Panc1 (cell line): ENCODE measurements at places on chromosomes 13 and 19. TPM values are rescaled to one million over a fixed set of nuclear protein-coding genes. Genes with fewer than 3 reads are reported as not detected.

- H3K27me3 ChIP-seq, result no peaks in the 10 kb centered on the region
- H3K36me3 ChIP-seq, result no peaks in the 10 kb centered on the region
- DNase-seq, result no peak
- no peak overlapping the region for H3K4me3 ChIP-seq
- no peak overlapping the region for H3K27ac ChIP-seq
- H3K4me1 ChIP-seq, result no peaks in the 10 kb centered on the region
These were observed 23.0 kb upstream of the NDFIP2 start for GRCh38 chr13:79457948-79458347.

DNA sequence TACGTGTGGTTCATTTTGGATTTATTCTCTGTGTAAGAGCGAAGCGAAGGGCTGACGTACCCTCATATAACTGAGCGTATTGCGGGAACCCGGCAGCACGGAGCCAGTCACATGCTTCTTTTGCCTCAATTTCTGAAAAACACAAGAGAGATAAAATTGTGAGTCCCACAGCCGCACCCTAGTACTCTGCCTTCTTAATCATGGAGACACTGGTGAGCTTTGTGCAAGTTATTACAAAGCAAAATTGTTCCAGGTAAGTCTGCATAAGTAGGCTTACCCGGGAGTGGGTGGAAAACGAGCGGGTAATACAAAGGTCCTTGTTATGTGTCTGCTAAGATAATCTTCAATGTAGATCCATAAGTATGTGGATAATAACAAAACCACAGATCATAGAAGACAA is 118.1 kb downstream of the STARD13 start:
- no peak overlapping the region for H3K4me3 ChIP-seq
- DNase-seq, result no peak
- no peaks in the 10 kb centered on the region for H3K4me1 ChIP-seq
- no peaks in the 10 kb centered on the region for H3K27me3 ChIP-seq

DNA sequence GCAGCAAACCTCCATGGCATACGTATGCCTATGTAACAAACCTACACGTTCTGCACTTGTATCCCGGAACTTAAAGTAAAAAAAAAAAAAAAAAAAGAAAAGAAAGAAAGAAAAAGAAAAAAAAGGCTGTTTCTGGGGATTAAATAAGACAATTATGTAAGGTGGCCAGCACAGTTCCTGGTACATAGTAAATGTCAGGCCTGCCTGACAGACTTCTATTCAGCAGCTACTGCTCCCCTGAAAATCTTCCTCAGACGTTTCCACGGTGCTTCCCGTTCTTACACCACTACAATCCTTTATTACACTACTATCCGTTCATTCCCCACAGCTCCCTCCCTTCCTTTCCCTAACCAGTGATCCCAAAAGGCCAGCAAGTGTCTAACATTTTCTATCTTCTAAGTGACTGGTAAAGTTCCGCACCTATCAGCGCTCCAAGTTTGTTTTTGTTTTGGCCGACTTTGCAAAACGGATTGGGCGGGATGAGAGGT is 636 bp upstream of the RB1 start:
- H3K36me3 ChIP-seq, result peaks cover 2% of the 10 kb centered on the region
- H3K27me3 ChIP-seq, result no peaks in the 10 kb centered on the region
- H3K4me3 ChIP-seq, result peak overlapping the region; percentile 76
- peak overlapping the region; percentile 92 for H3K27ac ChIP-seq
- H3K4me1 ChIP-seq, result peaks cover 3% of the 10 kb centered on the region

GRCh38 chr13:98879127-98879520 is 98.7 kb downstream of the DOCK9 start:
- H3K27ac ChIP-seq, result no peak overlapping the region
- no peaks in the 10 kb centered on the region for H3K27me3 ChIP-seq
- H3K36me3 ChIP-seq, result no peaks in the 10 kb centered on the region; the same call in 1 of the 2 replicates
- DNase-seq, result no peak
- no peaks in the 10 kb centered on the region for H3K4me1 ChIP-seq

- no peaks in the 10 kb centered on the region for H3K27me3 ChIP-seq
- no peaks in the 10 kb centered on the region for H3K4me1 ChIP-seq
- no peak overlapping the region for H3K27ac ChIP-seq
- H3K4me3 ChIP-seq, result no peak overlapping the region
These were observed 18.2 kb downstream of the SIN3B start for GRCh38 chr19:16847430-16847829.

DNA sequence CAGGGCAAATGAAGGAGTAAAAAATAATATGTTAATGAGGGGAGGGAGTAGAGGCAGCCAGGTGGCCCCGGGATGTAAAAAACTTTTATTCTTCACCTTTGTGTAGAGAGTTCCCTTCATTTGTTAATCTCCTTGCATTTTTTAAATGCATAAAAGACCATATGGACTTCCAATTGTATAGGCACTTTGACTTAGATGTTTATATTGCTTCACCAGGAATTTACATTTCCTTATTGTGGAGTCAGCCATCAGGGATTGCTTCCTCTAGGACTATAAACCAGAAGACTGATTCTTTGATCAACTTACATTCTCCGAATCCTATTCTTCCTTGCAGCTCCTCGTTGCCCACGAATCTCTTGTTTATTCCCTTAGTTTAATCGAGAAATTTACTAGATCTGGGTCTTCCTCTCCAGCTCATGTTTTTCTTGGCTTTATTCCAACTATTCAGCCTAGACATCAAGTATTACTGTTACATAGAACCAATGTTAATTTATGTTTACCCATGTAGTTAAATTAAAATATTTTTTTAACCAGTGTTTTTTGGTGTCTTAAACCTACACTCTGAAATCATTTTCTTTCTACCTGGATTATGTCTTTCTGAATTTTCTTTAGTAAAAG is 1187.0 kb upstream of the SLC10A2 start:
- no peaks in the 10 kb centered on the region for H3K36me3 ChIP-seq
- no peak overlapping the region for H3K27ac ChIP-seq
- no peaks in the 10 kb centered on the region for H3K4me1 ChIP-seq
- no peak for DNase-seq

DNA sequence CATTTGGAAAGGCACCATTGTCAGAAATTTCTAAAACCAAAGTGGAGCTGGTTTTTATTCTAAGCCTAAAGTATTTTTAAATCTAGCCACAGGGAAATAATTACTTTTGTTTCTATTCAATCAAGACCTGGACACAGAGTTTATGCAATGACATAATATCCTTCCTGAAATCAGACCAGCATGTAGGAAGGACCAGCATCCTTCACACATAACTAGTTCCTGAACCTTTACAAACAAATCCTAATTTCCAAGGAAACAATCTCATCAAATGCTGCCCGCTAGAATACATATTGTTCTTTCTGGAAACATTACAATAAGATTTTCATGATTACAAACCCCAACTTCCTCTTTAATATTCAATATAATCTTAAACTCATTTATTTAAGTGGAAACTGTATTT is 1.5 kb downstream of the STARD13 start:
- peaks cover 28% of the 10 kb centered on the region for H3K4me1 ChIP-seq
- no peaks in the 10 kb centered on the region for H3K36me3 ChIP-seq
- DNase-seq, result no peak
- H3K27me3 ChIP-seq, result no peaks in the 10 kb centered on the region
- peak overlapping the region; percentile 74 for H3K4me3 ChIP-seq

DNA sequence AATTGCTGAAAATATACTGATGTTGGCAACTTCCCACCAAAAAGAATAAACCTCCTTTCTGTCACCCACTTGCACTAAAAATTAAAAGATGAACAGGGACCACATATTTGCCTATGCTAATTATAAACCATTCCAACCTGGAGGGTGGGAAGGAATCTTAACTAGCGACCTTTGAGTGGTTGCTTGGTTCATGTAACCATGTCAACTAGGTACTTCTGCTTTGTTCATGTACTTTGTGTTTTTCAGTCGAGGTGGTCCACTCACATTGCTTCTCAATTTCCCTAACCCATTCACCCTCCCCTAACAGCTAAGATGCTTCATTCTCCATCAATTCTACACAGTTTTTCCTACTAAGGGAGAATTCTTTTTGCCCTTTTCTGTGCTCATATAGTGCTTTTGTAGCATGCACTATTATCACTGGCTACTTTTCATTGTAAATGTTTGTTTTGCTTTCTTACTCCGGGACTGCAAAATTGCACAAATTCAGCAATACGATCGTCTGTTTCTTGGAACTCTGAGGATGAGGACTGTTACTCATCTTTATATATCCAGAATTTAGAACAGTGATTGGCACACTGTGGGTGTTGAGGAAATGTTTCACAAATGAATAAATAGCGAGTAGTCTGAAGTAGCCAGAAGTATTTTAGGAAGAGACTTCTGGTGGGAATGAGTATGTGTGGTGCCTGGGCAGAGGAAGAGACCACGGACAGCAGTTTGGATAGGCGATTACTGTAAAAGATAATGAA is 187.5 kb downstream of the GPC6 start:
- no peaks in the 10 kb centered on the region for H3K27me3 ChIP-seq
- no peak overlapping the region for H3K27ac ChIP-seq
- no peak for DNase-seq
- H3K36me3 ChIP-seq, result no peaks in the 10 kb centered on the region
- no peak overlapping the region for H3K4me3 ChIP-seq

GRCh38 chr13:113275387-113275786 is 21.7 kb upstream of the LAMP1 start:
- H3K27ac ChIP-seq, result no peak overlapping the region
- H3K36me3 ChIP-seq, result no peaks in the 10 kb centered on the region
- no peaks in the 10 kb centered on the region for H3K27me3 ChIP-seq
- DNase-seq, result peak; percentile 28

DNA sequence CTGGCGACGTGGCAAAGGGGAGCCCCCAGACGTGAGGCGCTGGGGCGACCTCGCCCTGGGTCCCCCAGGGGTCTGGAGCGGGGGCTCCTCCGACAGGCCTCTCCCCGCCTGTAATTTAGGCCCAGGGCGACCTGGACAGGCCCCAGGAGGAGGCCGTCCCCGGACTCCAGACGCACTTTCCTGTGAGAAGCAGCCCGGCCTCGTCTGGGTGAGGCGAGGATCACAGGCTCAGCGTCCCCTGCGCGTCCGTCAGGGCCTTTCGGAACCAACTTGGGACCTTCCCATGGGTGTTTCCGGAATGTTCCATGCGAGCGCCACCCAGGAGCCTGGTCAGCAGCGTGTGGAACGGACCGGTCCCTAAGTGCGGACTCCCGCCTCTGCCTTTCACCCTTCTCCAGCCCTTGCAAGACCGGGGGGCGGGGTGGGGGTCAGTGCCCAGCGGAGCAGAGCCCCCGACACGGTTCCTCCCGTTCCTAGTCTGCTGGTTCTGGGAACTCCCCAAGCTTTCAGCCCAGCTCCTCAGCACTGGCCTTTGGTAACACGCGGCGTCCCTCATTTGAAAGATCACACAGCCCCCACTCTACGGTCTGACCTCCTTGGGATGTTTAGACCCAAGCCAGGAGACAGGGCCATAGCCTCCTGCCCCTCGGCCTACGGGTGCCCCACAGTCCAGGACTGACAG is 1.1 kb upstream of the GRTP1 start:
- DNase-seq, result no peak
- no peaks in the 10 kb centered on the region; the same call in 1 of the 2 replicates for H3K36me3 ChIP-seq
- H3K27me3 ChIP-seq, result no peaks in the 10 kb centered on the region
- no peaks in the 10 kb centered on the region for H3K4me1 ChIP-seq
- no peak overlapping the region for H3K27ac ChIP-seq

- no peaks in the 10 kb centered on the region for H3K36me3 ChIP-seq
- no peak overlapping the region for H3K4me3 ChIP-seq
- no peak overlapping the region for H3K27ac ChIP-seq
- no peaks in the 10 kb centered on the region for H3K4me1 ChIP-seq
- H3K27me3 ChIP-seq, result peaks cover 38% of the 10 kb centered on the region
- no peak for DNase-seq
These were observed 4.4 kb downstream of the LILRB4 start for GRCh38 chr19:54667217-54667616.

DNA sequence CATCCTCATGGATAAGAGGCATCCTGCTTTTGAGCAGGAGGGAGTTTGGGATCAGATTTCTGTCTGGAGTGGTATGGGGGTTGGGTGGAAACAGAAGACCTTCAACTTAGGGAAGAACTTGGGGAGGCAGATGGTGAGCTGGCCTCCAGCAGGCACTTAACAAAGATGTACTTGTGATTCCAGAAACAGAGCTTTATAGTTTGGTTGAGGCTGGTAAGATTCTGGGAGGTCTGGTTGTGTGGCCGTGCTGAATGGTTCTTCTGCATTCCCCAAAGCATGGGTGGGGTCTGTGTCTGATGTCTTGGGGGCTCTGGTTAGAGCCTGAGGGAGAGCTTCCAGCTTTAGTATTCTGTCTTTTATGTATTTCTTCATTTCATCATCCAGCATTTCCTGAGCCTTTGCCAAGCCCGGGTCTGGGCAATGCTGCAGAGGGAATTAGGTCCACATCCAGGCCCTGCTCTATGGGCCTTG is 4.8 kb downstream of the MEGF8 start:
- H3K27ac ChIP-seq, result no peak overlapping the region
- no peak for DNase-seq
- no peak overlapping the region for H3K4me3 ChIP-seq
- no peaks in the 10 kb centered on the region; the same call in 1 of the 2 replicates for H3K36me3 ChIP-seq
- no peaks in the 10 kb centered on the region; the same call in 1 of the 2 replicates for H3K4me1 ChIP-seq

DNA sequence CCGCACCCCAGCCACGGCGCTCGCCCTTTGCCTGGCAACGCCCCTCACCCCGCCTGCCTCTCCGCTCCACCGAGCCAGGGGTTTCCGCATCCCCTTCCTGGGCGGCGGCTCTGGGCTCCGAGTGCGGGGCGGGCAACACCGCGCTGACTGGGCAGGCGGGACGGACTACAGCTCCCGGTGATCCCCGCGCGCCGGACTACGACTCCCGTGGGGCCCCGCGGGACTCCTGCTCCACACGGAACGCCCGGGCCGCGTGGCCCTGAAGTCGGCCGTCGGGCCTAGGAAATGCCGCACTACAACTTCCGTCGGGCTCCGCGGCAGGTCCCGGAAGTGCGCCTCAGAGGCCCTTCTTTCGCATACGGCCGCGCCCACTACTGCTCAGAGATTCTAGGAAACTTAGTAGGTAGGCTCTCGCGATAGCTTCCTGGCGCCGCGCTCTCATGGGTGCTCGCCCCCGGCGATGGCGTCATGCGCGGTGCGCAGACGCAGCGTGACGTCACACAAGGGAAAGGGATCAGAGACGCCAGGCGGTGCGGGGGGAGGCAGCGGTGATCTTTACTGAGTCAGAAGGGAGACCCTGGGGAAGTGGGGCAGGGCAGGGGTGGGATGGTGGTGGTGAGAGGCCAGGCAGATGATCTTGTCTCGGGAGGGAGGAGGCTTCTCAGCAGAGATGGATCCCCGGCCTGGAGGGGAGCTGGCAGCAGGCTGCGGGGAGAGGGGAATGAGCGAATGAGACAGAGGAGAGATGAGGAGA is at the start of gene JOSD2:
Gene JOSD2 (minus strand): TSS at position 123 of the 754 bp plus-strand sequence. CDS start 760 bp downstream, outside the sequence.
- H3K4me1 ChIP-seq, result no peaks in the 10 kb centered on the region
- H3K36me3 ChIP-seq, result no peaks in the 10 kb centered on the region; the same call in 1 of the 2 replicates
- H3K27ac ChIP-seq, result peak within 1 kb of the TSS; percentile 92

ZNF738 gene
- total RNA-seq, result 9.7 TPM

EEF2 gene
- 1,391 TPM for total RNA-seq

S1PR4 gene
- total RNA-seq, result 0.26 TPM

IGFL3 gene
- total RNA-seq, result not detected

ETV2 gene
- 2.8 TPM for total RNA-seq

ZNF284 gene
- 0.87 TPM for total RNA-seq

LILRA1 gene
- not detected for total RNA-seq

RINL gene
- 1.3 TPM for total RNA-seq

TMEM143 gene
- total RNA-seq, result 6.6 TPM

BEST2 gene
- not detected for total RNA-seq
